ENCODE measurements at places on chromosomes 4 and X.

DNA sequence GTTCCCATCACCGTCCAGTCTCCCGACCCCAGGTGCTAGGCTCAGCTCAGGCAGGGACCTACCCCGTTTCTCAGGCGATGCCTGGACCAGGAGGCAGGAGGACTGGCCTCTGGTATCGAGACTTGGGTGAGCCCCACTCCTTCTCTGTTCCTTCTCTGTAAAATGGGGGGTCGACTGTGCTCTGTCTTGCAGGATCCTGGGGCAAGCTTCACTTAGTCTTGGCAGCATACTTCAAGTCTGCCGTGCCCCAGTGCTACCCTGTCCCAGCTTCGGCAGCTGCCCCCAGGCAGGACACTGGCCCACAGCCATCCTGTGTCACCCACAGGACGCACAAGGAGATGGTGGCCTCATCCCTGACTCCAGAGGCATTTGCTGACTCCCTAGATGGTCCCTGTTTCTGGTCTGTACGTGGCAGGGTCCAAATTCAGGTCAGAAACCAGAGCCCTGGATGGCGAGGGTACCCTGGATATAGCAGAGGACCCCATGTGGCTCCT is 7.0 kb upstream of the HAUS7 start:
- no peak for DNase-seq

DNA sequence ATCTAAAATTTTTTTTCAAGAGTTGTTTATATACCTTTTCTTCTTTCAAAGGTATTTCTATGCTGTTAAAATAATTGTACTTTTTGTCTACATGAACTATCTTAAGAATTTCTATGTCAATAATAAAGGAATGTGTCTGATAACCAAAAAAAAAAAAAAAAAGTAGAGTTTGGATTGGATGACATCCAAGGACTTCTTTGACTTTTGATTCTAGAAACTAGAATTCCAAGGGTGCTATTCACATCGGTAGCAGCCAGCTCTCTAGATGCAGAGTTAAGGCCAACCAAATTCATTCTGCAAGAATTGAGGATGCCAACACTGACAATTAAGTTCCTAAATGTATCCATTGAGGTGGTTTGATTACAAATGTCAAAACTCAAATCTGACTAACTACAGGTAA is 42.0 kb upstream of the PRKG2 start:
- DNase-seq = no peak

GRCh38 chr4:86718152-86718551 is 124.0 kb downstream of the PTPN13 start:
- DNase-seq = no peak

GRCh38 chrX:44903830-44904530 is 31.0 kb downstream of the KDM6A start:
- peak; percentile 22 for DNase-seq

DNA sequence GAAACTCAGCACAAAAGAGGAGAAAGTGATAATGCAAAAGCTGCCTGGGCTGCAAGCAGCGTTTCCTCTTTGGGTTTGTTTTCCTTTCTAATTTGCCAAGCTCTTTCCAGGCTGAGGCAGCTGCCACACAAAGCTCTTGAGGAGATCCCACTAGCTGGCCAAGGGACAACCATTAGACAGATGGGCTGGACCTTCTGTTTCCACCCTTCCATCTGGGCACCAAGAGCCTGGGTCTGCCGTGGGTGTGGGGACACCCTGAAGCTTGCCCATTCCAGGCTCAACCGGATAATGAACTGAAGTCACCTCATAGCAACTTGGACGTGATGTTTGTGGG is 194.6 kb upstream of the C1QTNF7 start:
- DNase-seq = no peak

- DNase-seq = no peak
Measured at GRCh38 chr4:189162888-189163287, 777.8 kb upstream of the FRG1 start.

- no peak for DNase-seq
Measured at GRCh38 chrX:31366041-31366440, 294.2 kb upstream of the FTHL17 start.

- DNase-seq = no peak
Measured at GRCh38 chrX:128807367-128807766, 715.9 kb downstream of the SMARCA1 start.

GRCh38 chr4:6957148-6957520 is 47.5 kb downstream of the TBC1D14 start:
- no peak for DNase-seq

DNA sequence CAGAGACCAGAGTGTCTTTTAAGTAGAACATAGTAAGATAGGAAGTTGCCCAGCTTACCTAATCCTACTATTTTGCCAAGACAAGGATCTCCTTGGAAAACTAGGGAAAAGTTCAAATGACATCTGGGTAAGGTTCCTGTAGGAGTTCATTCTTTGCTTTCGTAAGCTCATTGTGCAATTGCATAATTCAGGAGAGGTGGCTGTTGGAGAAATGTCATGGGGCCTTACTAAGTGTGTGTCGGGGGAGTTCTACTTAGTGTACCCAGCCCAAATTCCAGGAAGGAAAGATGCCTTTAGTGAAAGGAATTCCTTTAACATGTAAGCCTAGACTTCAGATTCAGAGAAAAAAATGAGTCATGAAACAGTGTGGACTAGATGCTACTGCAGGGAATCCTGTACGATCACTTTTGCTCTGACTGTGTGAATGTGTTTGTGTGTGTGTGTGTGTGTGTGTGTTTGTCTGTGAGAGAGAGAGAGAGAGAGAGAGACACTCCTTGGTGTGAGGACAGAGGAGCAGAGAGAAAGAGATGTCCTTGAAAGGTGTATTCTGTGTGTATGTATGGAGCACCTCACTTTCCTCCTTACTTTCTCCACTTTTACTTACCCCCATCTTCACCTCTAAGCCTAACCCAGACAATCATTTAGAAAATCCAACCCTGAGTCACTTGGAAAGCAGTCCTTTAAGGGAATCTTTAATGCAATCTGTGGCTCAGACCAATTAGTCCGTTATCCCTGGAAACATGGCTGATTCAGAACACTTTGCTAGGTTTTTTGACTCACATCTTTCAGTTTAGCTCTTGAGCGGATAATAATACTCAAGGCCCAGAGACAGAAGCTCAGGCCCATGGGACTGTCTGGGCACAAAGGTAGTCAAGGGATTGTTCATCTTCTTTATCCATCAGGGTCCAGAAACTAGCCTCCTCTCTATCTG is 114.5 kb upstream of the ACSL4 start:
- no peak for DNase-seq

GRCh38 chr4:89914609-89915550 is 20.2 kb downstream of the MMRN1 start:
- DNase-seq = no peak
